Glutamatergic neuron (in vitro differentiated cells): ENCODE measurements at places on chromosomes 6 and 20. TPM values are rescaled to one million over a fixed set of nuclear protein-coding genes. Genes with fewer than 3 reads are reported as not detected.

RIMS1 gene
- 12.3 TPM for total RNA-seq

ULBP1 gene
- 9.3 TPM for total RNA-seq

SLC22A16 gene
- total RNA-seq = not detected

CTCFL gene
- total RNA-seq = not detected

FRMD1 gene
- not detected for total RNA-seq

SIRPD gene
- total RNA-seq = not detected

PDE7B gene
- total RNA-seq = not detected

LCA5 gene
- total RNA-seq = 5.3 TPM

CD83 gene
- 0.34 TPM for total RNA-seq

SNAI1 gene
- total RNA-seq = 3.9 TPM

TRIM15 gene
- total RNA-seq = not detected

WDR27 gene
- 64.8 TPM for total RNA-seq

NECAB3 gene
- total RNA-seq = 146 TPM

MAP7 gene
- total RNA-seq = 2.2 TPM

PNPLA1 gene
- total RNA-seq = not detected

GNMT gene
- 0.54 TPM for total RNA-seq

C4A gene
- total RNA-seq = 9.3 TPM

BPIFB4 gene
- not detected for total RNA-seq

CCHCR1 gene
- 28.7 TPM for total RNA-seq

SLC35D3 gene
- total RNA-seq = not detected

CDSN gene
- not detected for total RNA-seq

DEF6 gene
- total RNA-seq = 1.8 TPM

NOL4L gene
- total RNA-seq = 106 TPM

KIF25 gene
- not detected for total RNA-seq

MYLK2 gene
- 0.69 TPM for total RNA-seq

MCHR2 gene
- not detected for total RNA-seq

SPTLC3 gene
- not detected for total RNA-seq

SIRPB2 gene
- not detected for total RNA-seq

HLA-DOB gene
- not detected for total RNA-seq

RFX6 gene
- not detected for total RNA-seq

TREML1 gene
- not detected for total RNA-seq

CAP2 gene
- total RNA-seq = 24.4 TPM

CD40 gene
- total RNA-seq = 1.2 TPM

ZFP64 gene
- total RNA-seq = 39.1 TPM

RAB44 gene
- not detected for total RNA-seq

ATRN gene
- total RNA-seq = 31.1 TPM

PAK5 gene
- 6.8 TPM for total RNA-seq

MLN gene
- not detected for total RNA-seq

DLL1 gene
- 34.3 TPM for total RNA-seq

SF3B5 gene
- total RNA-seq = 98.0 TPM

CLPSL1 gene
- not detected for total RNA-seq

PKHD1 gene
- 0.02 TPM for total RNA-seq

ELOVL2 gene
- total RNA-seq = 10.6 TPM

MYCT1 gene
- total RNA-seq = not detected

SEMG1 gene
- total RNA-seq = not detected

ZNF335 gene
- 23.1 TPM for total RNA-seq

GPSM3 gene
- 3.2 TPM for total RNA-seq

BACH2 gene
- 96.4 TPM for total RNA-seq

RUNX2 gene
- not detected for total RNA-seq

WFDC8 gene
- total RNA-seq = not detected
